ENCODE measurements at places on chromosomes 5 and 9. TPM values are rescaled to one million over a fixed set of nuclear protein-coding genes. Genes with fewer than 3 reads are reported as not detected.

PCDHGB7 gene
- 18.1 TPM for total RNA-seq

ADAMTS6 gene
- 43.1 TPM for total RNA-seq

INSL4 gene
- total RNA-seq = not detected

AK8 gene
- total RNA-seq = 15.1 TPM

ARSK gene
- 5.8 TPM for total RNA-seq

- H3K36me3 ChIP-seq = no peaks in the 10 kb centered on the region
- peaks cover 7% of the 10 kb centered on the region for H3K4me1 ChIP-seq
- no peak overlapping the region for H3K4me3 ChIP-seq
- H3K27me3 ChIP-seq = no peaks in the 10 kb centered on the region
- H3K27ac ChIP-seq = peak overlapping the region; percentile 61
- no peak for DNase-seq
Measured at GRCh38 chr9:128706045-128706444, 3.7 kb downstream of the PKN3 start.

GRCh38 chr9:20685769-20686168 is 1.7 kb downstream of the FOCAD start:
- H3K27me3 ChIP-seq = no peaks in the 10 kb centered on the region
- H3K4me1 ChIP-seq = no peaks in the 10 kb centered on the region
- no peak overlapping the region for H3K4me3 ChIP-seq
- H3K36me3 ChIP-seq = no peaks in the 10 kb centered on the region
- DNase-seq = no peak

DNA sequence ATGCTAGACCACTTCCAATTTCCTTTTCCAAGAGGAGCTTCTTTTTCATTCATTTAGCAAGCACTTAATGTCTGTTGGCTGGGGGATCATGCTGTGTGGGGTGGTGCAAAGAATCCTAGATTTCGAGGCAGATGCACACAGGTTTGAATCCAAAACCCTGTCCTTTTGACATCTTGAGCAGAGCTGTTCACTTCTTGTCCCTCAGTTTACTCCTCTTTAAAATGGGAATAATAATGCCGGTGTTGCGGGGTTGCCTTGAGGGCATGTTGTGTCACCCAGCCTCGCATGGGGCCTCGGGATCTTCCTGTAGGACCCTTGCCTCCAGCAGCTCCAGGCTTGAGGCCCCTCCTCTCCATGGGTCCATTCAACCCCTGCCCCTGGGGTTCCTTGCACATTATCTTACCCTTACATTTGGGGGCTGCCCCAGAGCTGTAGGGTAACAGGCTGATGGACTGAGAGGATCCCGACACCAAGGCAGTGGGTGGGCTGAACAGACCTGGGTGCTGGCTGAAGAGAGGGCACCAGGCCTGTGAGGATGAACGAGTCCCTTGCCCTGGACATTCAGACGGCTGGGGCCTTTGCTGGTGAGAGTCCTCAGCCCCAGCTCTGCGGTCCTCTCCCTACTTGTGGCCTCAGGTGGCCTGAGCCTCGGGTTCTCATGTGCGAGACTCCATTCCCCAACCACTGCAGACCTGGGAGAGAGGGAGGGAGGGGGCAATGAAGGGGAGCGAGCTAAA is 145.8 kb downstream of the BARX1 start:
- H3K27me3 ChIP-seq = no peaks in the 10 kb centered on the region
- H3K36me3 ChIP-seq = no peaks in the 10 kb centered on the region
- no peak overlapping the region for H3K4me3 ChIP-seq
- H3K27ac ChIP-seq = no peak overlapping the region
- H3K4me1 ChIP-seq = no peaks in the 10 kb centered on the region

DNA sequence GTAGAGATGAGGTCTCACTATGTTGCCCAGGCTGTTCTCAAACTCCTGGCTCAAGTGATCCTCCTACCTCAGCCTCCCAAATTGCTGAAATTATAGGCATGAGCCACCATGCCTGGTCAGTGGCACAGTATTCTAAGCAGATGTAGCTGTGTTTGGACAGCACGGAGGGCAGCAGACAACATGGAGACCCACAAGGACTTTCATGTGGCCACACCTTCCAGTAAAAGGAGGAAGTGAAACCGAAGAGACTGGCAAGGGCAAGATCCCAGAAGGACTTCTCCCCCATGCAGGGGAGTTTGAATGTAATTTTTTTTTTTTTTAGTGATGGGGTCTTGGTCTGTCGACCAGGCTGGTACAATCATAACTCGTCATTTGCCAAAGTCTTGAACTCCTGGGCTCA is 172.2 kb downstream of the TRPM3 start:
- no peak for DNase-seq
- H3K36me3 ChIP-seq = no peaks in the 10 kb centered on the region
- no peak overlapping the region for H3K27ac ChIP-seq
- no peaks in the 10 kb centered on the region for H3K27me3 ChIP-seq

DNA sequence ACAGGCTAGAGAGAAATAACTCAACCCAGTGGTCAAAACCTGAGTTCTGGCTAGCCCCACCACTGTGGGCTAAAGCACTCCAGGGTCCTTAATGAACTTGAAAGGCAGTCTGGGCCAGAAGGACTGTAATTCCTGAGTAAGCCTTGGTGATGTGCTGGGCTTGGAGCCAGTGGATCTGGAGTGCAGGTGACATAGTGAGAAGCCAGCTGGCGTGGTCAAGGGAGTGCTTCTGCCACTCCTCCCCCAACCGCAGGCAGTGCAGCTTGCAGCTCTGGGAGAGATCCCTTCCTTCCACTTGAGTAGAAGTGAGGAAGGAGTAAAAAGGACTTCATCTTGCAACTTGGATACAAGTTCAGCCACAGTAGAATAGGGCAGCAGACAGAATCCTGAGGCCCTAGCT is 424.0 kb downstream of the CDH18 start:
- no peaks in the 10 kb centered on the region for H3K36me3 ChIP-seq
- H3K27me3 ChIP-seq = no peaks in the 10 kb centered on the region
- H3K27ac ChIP-seq = no peak overlapping the region
- no peak overlapping the region for H3K4me3 ChIP-seq
- no peaks in the 10 kb centered on the region for H3K4me1 ChIP-seq

- H3K27ac ChIP-seq = no peak overlapping the region
- no peaks in the 10 kb centered on the region for H3K4me1 ChIP-seq
- H3K4me3 ChIP-seq = no peak overlapping the region
- no peaks in the 10 kb centered on the region for H3K27me3 ChIP-seq
- DNase-seq = no peak
Measured at GRCh38 chr5:122385808-122386207, 73.8 kb downstream of the SNCAIP start.

DNA sequence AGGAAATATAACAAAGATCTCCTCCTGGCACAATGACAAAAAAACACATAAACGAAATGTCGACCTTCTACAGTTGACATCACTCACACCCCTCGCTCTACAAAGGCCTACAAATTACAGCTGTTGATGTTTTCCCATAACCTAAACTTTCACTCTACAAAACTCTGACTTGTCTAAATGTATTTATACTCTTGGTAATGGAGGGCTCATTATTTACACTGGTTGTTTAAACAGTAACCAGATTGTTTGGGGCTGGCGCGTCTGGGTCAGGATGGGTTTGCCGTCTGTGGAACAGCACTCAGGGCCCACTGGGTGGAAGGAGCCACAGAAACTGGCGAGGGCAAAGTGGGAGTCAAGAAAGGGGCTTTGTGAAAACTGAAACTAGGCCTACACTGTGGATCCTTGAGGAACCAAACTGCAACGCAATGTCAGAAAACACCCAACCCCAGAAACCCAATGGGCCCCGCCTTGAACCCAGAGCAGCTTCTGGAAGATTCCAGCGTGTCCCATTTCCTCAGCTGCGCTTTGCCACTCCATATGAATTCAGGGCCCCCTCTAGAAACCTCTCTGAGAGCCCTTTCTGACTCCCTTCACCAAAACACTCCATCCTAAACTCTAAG is 136.7 kb downstream of the ROR2 start:
- H3K36me3 ChIP-seq = no peaks in the 10 kb centered on the region
- no peak overlapping the region for H3K27ac ChIP-seq
- DNase-seq = no peak
- peaks cover 14% of the 10 kb centered on the region for H3K4me1 ChIP-seq
- H3K4me3 ChIP-seq = no peak overlapping the region

GRCh38 chr5:149639737-149640136 is 58.4 kb downstream of the ARHGEF37 start:
- no peaks in the 10 kb centered on the region for H3K27me3 ChIP-seq
- H3K4me1 ChIP-seq = no peaks in the 10 kb centered on the region
- no peak overlapping the region for H3K4me3 ChIP-seq
- H3K36me3 ChIP-seq = no peaks in the 10 kb centered on the region

GRCh38 chr5:139299486-139299885 is 5.9 kb downstream of the MATR3 start:
- no peaks in the 10 kb centered on the region for H3K27me3 ChIP-seq
- no peak overlapping the region for H3K4me3 ChIP-seq
- no peak overlapping the region for H3K27ac ChIP-seq
- no peak for DNase-seq
- H3K36me3 ChIP-seq = no peaks in the 10 kb centered on the region

DNA sequence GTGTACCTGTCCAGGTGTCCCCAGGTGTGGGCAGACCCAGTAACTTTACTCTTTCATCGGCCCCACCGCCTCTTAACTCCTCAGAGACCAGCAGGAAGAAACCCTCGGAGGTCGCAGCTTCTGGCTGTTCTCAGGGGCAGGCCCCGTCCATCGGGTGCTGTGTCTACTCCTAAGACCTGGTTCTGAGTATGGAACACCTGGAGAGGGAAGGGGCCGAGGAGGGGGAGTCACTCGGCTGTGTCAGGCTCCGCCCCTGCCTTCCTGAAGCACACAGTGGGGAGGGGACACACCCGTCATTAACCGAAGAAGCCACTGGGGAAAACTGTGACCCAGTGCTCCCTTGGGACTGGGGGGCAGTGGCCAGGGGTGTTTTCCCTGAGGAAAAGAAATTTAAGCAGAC is 22.3 kb downstream of the NTNG2 start:
- H3K4me1 ChIP-seq = peaks cover 51% of the 10 kb centered on the region
- no peak for DNase-seq

DNA sequence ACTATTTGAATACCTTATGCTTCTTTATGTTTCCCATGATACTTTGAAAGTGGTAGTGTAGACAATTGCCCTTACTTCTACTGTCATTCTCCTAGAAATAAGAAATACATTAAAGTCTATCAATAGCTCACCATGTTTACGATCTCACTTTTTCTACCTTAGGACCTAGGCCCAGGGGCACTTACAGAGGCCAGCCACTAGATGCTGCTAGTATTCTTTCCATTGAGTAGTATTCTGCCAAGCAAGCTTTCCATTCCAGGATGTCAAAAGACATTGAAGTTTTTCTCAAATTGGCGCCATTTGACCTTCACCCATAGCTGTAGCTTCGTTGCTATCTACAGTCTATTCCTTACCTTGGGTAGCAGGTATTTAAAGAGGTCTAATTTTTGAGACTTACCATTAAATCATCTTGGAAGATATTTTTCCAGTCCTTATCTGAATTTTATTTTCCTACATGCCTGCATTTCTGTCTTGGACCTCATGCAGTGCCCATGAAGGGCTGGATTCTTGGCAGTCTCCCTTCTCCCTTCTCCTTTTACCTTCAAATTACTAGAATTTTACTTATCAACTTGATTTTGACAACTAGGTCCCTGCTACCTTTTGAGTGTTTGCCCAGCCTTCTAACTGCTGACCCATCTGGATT is 246.0 kb upstream of the NUDT12 start:
- H3K4me1 ChIP-seq = no peaks in the 10 kb centered on the region
- H3K27ac ChIP-seq = no peak overlapping the region
- no peaks in the 10 kb centered on the region for H3K36me3 ChIP-seq
- DNase-seq = peak; percentile 39
- H3K4me3 ChIP-seq = no peak overlapping the region
- no peaks in the 10 kb centered on the region for H3K27me3 ChIP-seq

GRCh38 chr9:79236466-79236865 is 335.3 kb upstream of the TLE4 start:
- no peak overlapping the region for H3K4me3 ChIP-seq
- no peaks in the 10 kb centered on the region for H3K4me1 ChIP-seq

- H3K4me3 ChIP-seq = no peak overlapping the region
- no peak for DNase-seq
- H3K4me1 ChIP-seq = no peaks in the 10 kb centered on the region
Measured at GRCh38 chr9:125739436-125739835, 7.7 kb upstream of the PBX3 start.

GRCh38 chr5:89396278-89396954 is 513.4 kb upstream of the MEF2C start:
- no peaks in the 10 kb centered on the region for H3K4me1 ChIP-seq
- no peak for DNase-seq
- H3K36me3 ChIP-seq = no peaks in the 10 kb centered on the region
- no peaks in the 10 kb centered on the region for H3K27me3 ChIP-seq
- H3K4me3 ChIP-seq = no peak overlapping the region

GRCh38 chr5:108257996-108258395 is 123.9 kb downstream of the FBXL17 start:
- no peaks in the 10 kb centered on the region for H3K4me1 ChIP-seq
- no peak overlapping the region for H3K27ac ChIP-seq
- DNase-seq = no peak
- H3K36me3 ChIP-seq = no peaks in the 10 kb centered on the region
- no peaks in the 10 kb centered on the region for H3K27me3 ChIP-seq

DNA sequence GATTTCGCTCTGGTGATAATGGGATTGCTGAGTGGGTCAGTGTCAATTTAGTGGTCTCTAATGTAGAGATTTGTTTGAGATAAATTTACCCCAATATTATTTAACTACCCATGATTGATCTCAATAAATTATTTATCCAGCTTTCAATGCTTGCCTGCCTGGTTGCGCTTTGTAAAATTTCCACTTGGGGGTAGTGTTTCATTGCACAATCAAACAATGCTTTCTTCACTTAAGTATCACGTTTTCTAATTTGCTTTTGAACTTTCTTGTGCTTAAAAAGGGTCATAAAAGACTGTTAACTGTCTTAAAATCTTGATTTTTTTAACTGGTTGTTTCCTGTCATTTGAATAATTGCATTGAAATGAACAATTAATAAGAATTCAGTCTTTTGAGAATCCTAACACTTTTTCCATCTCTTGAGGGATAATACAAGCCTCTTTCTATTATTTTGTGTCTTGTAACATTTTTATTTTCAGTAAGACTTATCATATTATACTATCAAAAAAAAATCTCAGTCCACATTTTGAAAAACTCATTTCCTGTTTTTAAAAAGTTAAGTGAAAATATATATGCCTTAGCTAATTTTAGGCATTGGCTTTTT is 18.7 kb downstream of the HSD17B4 start:
- H3K4me1 ChIP-seq = no peaks in the 10 kb centered on the region
- H3K36me3 ChIP-seq = no peaks in the 10 kb centered on the region
- no peak for DNase-seq
- no peak overlapping the region for H3K27ac ChIP-seq
- H3K4me3 ChIP-seq = no peak overlapping the region

All from testis (tissue), 5 donors.